ENCODE measurements at places on chromosomes 6 and 20.

- H3K27ac ChIP-seq, result no peak overlapping the region
- no peak for DNase-seq
- H3K4me1 ChIP-seq, result peaks cover 23% of the 10 kb centered on the region
- no peaks in the 10 kb centered on the region for H3K36me3 ChIP-seq
- H3K27me3 ChIP-seq, result peaks cover 9% of the 10 kb centered on the region
These were observed 7.2 kb upstream of the ACSS1 start for GRCh38 chr20:25065072-25065624.

DNA sequence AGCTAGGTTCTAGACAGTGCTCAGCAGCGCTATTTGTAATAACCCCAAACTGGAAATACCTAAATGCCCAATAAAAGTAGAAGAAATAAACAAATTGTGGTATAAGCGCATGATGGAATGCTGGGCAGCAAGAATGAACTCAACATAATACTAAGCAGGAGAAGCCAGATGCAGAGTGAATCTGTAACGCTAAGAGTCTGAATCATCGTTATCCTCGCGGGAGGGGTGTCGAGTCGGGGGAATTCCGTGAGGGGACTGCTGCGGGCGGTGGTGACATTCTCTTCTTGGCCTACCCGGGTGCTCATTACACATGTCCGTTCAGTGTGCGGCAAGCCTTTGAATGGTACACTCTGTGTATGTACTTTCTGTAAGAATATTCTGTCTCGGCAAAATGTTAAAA, 83.7 kb downstream of the SULF2 start:
- DNase-seq, result no peak
- peaks cover 16% of the 10 kb centered on the region for H3K4me1 ChIP-seq
- no peak overlapping the region for H3K27ac ChIP-seq
- H3K4me3 ChIP-seq, result no peak overlapping the region

GRCh38 chr6:108156180-108156937, 9.5 kb upstream of the NR2E1 start:
- no peaks in the 10 kb centered on the region for H3K36me3 ChIP-seq
- peak; percentile 50 for DNase-seq
- peaks cover 77% of the 10 kb centered on the region for H3K27me3 ChIP-seq
- H3K4me3 ChIP-seq, result no peak overlapping the region
- peaks cover 13% of the 10 kb centered on the region for H3K4me1 ChIP-seq

GRCh38 chr6:30951907-30952469, 11.2 kb downstream of the MUCL3 start:
- H3K36me3 ChIP-seq, result no peaks in the 10 kb centered on the region
- H3K27ac ChIP-seq, result no peak overlapping the region
- no peaks in the 10 kb centered on the region for H3K27me3 ChIP-seq
- H3K4me1 ChIP-seq, result peaks cover 18% of the 10 kb centered on the region

DNA sequence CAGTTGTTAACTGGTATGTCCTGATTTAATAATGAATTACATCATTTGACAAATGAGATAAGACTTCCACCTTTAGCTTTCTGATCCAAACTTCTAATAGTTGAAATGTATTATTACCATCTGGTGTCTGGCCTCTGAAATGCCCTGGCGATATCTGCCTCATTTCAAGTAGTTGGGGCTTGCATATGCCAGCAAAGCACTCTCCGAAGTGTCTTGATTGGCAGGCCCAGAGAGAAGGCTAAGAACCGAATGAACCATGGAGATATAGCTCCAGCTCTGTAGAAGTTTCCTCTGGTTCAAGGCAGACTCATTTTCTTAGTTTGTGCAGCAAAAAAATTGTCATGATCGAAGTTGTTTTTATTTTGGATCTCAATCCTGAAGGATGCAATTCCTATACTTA, 13.4 kb upstream of the HIVEP2 start:
- no peak overlapping the region for H3K4me3 ChIP-seq
- H3K27ac ChIP-seq, result no peak overlapping the region
- DNase-seq, result no peak

Measured in spinal cord (tissue), 10 donors.